OCI-M1 (cell line): ENCODE measurements at places on chromosomes 1 and 21.

GRCh38 chr1:19338323-19338762, 26.2 kb downstream of the SLC66A1 start:
- DNase-seq, result no peak

GRCh38 chr1:61645476-61645875, 79.5 kb downstream of the TM2D1 start:
- no peak for DNase-seq

GRCh38 chr21:8988696-8989095, 1532.7 kb upstream of the TPTE start:
- no peak for DNase-seq

DNA sequence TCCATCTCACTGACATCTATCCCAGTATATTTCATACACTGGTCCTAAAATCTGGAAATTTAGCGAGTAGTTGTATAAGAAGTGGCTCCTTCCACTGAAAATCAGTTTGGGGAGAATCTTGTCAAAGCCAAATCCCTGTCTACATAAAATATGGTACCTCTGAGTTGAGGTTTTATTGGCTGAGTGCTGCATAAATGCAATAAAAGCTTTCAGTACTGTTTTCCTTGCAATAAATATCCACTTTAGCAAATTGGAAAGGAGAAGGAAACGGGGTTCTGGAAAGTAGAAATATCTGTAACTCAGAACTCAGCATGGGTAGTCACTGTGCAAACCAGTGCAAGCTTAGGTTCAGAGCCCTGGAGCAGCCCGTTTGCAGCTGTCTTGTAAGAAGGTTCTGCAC, 580.2 kb downstream of the SMYD3 start:
- DNase-seq, result no peak

DNA sequence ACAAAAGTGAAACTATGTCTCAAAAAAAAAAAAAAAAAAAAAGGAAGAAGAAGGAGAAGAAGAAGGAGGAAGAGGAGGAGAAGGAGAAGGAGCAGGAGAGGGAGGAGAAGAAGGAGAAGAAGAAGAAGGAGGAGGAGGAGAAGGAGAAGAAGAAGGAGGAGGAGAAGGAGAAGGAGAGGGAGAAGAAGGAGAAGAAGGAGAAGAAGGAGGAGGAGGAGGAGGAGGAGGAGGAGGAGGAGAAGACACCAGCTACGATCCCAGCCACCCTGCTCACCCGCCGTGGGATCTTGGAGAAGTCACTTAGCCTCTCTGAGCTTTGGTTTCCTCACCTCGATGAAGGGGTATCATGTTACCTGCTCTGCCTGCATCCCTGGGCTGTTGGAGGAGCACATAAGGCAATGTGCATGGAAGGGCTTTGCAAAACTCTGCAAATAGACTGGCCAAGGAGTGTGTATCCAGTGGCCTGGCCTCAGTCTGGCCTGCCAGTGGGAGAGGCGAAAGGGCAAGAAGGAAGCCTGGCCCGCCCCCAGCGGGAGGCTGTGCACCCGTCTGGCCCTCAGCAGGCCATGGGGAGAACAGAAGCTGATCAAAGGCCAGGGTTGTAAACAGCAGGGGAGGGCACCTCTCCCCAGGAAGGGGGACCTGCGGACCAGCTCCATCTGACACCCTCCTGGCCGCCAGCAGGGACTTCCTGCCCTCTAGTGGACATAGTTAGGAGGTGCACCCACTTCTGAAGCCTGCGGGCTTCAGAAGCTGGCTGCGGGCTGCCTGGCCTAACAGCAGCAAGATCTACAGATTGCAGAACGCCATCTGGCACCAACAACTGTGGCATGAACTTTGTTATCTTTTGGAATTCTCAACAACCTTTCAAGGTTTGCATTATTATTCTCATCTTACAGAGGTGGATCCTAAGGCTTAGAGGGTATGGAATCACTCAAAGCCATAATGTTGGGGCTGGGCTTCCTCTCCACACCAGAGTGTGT, 19.2 kb upstream of the CDK18 start:
- DNase-seq, result peak; percentile 85

DNA sequence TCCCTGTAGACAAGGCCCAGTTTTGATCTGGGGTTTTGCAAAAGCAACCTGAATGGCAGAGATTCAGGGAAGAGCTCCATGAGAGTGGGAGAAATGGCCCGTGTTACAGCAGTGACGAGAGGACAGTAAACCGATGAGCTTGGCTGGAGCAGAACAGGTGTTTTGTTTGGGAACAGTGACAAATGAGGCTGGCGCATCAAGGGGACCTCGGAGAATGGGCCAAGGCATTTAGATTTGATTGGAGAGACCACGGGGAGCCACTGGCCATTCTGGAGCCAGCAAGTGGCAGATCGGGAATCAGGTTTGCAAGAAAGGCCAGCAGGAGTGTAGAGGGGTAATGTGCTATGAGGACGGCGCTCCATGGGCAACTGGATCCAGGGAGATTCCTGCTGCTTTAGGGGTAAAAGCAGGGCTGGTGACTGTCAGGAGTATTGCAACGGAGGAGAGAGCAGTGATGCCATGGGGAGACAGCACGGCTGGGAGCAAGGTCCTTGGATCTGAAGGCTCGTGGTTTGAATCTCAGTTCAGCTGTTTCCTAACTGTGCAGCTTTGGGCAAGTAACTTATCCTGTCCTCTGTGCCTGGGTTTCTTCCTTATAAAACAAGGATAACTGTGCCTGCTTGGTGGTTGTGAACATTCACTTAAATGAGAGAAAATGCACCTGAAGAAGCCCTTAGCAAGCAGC, 9.9 kb upstream of the KLHDC7A start:
- DNase-seq, result no peak

DNA sequence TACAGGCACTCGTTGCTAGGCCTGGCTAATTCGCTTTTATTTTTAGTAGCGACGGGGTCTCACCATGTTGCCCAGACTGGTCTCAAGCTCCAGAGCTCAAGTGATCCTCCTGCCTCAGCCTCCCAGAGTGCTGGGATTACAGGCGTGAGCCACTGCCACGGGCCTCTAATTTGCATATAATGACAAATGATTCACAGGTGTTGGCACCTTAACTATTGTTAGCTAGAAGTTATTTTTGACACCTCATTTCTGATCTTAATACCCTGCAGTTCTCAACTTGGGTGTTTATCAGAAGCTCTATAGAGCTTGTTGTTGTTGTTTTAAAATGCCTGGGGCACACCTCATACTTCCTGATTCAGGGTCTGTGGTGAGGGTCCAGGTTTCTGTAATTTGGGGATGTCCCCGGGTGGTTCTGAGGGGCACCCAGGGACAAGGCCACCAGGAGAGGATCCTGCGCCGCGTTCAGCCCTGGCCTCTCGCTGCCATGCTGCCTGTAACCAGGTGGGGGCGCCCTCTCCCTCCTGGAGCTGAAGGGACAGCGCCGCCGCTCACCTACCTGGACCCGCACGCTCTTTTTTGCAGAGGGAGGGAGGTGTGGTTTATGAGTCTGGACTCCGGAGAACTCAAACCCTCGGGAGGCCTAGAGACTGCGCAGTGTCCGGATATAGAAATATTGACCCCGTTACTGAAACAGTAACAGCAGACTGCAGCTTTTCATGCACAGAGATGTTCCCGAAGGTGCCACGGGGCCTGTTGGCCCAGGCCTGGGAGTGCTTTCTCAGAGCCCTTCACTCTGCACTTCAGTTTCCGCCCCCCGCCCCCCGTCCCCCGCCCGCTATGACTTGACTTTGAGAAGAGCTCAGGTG, 23.0 kb upstream of the NEK2 start:
- DNase-seq, result peak; percentile 78

GRCh38 chr1:176619261-176619660, 156.3 kb downstream of the PAPPA2 start:
- no peak for DNase-seq
